ACHN (cell line): ENCODE measurements at places on chromosomes 12 and 14.

- no peak for DNase-seq
These were observed 276.2 kb downstream of the SSPN start for GRCh38 chr12:26471560-26471959.

DNA sequence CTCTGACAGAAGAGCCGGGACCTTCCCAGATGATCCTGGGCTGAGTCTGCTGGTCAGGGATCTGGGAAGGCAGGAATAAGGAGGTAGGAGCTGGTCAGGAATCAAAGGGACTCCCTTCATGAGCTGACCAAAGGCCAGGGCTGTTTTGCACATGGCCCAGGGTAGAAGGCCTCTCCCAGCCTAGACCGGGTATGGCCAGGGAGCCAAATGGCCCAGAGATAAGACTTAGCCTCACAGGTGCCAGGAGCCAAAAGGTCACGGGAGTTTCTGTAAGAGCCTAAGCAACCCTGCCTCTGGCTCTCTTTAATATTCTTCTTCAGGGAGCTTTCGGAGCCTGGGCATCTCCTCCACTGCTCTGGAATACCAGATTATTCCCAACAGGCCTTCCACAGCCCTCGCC, 191.3 kb upstream of the PWP1 start:
- DNase-seq: no peak

- DNase-seq: no peak
These were observed 267.7 kb downstream of the KCNH5 start for GRCh38 chr14:62777510-62777909.

DNA sequence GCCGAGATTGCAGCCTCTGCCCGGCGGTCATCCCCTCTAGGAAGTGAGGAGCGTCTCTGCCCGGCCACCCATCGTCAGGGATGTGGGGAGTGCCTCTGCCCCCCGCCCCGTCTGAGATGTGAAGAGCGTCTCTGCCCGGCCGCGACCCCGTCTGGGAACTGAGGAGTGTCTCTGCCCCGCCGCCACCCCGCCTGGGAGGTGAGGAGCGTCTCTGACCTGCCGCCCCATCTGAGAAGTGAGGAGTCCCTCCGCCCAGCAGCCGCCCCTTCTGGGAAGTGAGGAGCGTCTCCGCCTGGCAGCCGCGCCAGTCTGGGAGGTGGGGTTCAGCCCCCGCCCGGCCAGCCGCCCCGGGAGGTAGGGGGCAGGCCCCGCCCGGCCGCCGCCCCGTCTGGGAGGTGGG, 544.0 kb downstream of the CCER1 start:
- DNase-seq: no peak

DNA sequence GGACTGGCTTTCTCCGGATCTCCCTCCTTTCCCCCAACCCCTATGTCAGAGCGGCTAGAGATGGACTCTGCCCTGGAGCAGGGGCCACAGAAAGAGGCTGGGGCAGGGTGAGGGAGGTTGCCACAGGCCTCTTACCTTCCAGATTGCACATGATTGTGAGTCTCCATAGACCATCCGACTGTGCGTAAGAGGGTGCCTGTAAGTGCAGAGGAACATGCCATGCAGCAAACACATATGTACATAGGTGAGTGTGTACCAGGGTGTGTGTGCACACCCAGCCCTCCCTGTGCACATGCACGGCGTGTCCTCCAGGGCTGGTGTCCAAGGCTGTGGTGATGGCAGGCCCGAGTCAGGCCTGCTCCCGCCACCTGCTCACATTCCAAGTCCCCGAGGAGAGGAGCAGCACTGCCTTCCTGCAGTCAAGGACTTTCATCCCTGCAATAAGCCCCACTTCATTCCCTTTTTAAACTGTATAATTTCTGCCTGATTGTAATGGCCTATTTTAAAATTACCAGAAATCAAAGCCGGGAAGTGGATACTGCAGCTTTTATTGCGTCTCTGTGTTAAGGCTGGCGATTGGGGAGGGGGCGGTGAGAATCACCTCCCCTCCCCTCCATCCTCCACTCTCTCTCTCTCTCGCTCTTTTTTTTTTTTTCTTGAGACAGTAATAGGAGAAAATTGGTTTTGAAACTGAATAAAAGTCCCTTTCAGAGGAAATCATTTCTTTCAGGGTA, 28.5 kb downstream of the FAM222A start:
- no peak for DNase-seq

- DNase-seq: no peak
These were observed 53.3 kb downstream of the BCAT1 start for GRCh38 chr12:24895612-24896011.

GRCh38 chr12:49200919-49201594, 12.2 kb upstream of the TUBA1A start:
- peak; percentile 81 for DNase-seq

- peak; percentile 99 for DNase-seq
These were observed 17.0 kb downstream of the ANO6 start for GRCh38 chr12:45232756-45233372.

DNA sequence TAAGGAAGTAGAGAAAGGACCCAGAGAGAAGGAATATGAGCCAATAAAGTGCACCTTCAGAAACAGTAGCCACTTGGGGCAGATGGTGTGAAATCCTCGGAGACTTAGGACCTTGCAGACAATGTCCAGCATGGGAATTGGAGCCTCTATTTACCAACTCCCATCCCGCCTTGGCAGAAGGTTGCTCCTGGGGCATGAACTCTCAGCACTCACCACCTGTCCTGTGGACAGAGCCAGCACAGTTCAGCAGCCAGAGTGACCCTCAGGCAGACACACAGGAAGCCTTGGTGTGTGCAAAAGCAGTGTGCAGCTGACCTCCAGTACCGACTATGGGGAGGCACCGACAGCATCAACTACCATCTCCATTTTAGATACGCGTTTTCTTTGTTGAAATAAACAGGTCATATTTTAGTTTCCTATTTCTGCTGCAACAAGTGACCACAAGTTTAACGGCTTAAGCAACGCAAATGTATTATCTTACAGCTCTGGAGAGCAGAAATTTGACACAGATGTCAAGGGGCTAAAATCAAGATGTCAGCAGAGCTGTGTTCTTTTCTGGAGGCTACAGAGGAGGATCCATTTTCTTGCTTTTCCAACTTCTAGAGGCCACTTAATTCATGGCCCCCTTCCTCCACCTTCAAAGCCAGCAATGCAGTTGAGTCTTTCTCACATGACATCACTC, 428.1 kb downstream of the MED13L start:
- DNase-seq: no peak

- no peak for DNase-seq
These were observed 18.1 kb downstream of the SSH1 start for GRCh38 chr12:108839018-108839889.

DNA sequence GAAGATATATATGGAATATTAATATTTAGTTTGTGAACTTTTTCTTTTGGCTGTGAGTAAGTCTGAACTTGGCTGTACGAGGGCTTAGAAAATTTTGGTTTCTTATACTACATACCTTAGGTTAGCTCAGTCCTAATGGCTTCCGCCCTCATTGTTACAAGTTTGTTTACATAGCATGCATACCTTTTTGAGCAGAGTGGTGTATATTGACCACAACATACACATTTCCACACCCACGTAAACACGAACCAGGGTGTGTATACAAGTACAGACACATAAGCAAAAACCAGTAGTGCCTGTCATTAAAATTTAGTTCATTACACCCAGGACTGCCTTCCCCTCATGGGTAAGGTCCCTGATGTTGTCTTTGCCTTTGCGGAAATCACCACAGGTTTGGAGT, 230.2 kb upstream of the RGS6 start:
- DNase-seq: no peak

DNA sequence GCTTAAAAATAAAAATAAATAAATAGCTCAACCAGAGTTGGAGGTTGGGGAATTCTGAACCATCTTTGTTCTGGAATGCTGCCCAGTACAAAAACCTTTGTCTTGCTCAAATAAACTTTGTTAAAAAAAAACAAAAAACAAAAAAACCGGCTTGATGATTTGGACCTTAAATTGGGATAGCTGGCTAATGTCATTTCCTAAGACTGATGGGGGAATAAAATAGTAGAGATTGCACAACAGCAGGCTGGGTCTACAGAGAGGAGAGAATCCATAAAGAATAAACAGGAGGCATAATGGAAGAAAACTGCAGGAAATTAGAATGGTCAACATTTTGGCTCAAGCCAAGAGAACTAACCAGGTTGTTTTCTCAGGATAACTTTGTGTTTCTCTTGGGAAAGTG, 370.9 kb downstream of the AEBP2 start:
- no peak for DNase-seq

- DNase-seq: no peak
These were observed 84.4 kb downstream of the SLC24A4 start for GRCh38 chr14:92407410-92407809.

DNA sequence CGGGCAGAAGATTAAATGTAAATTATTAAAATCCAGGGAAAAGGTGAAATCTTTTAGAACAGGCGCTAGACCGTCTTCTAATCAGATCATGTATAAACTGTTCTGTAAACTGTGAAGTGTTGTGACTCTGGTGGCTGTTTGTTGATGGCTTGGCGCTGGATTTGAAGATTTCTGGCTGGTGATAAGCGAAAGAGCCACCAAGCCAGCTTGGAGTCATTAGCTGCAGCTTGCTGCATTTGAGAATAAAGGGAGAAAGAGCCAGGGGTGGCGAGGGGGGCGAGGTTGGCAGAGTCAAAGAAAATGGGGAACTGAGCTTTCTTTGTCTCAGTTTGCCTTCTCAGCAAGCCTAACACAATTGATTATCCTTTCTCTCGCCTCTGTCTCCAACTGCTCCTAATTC, 8.0 kb downstream of the SYNDIG1L start:
- no peak for DNase-seq

- DNase-seq: peak; percentile 36
These were observed 202.7 kb downstream of the FBXL14 start for GRCh38 chr12:1391722-1392121.

- peak; percentile 34 for DNase-seq
These were observed 89.2 kb upstream of the TMEM260 start for GRCh38 chr14:56490379-56490778.

- peak; percentile 40 for DNase-seq
These were observed 526 bp downstream of the MLXIP start for GRCh38 chr12:122079033-122079531.
